Adrenal gland (tissue), 19 donors: ENCODE measurements at places on chromosomes 6 and 20.

DNA sequence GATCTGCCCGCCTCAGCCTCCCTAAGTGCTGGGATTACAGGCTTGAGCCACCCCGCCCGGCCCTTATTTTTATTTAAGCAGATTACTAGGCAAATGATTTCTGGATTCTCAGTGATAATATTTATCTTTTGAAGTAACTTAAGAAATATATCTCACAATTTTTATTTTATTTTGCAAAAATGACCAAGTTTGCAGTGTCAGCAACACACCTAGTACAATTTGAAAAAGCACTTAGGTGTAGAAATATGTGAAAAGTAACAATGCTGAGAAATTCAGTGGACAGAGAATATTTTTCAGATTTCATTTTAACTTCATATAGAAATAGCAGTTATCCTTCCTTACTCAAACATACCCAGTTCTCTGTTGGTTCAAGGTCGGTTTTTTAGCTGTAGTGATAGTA lies 78.9 kb upstream of the XRN2 start:
- H3K27me3 ChIP-seq, result no peaks in the 10 kb centered on the region
- H3K36me3 ChIP-seq, result no peaks in the 10 kb centered on the region
- no peak overlapping the region for H3K27ac ChIP-seq
- no peak for DNase-seq
- no peaks in the 10 kb centered on the region for H3K4me1 ChIP-seq
- H3K4me3 ChIP-seq, result no peak overlapping the region

DNA sequence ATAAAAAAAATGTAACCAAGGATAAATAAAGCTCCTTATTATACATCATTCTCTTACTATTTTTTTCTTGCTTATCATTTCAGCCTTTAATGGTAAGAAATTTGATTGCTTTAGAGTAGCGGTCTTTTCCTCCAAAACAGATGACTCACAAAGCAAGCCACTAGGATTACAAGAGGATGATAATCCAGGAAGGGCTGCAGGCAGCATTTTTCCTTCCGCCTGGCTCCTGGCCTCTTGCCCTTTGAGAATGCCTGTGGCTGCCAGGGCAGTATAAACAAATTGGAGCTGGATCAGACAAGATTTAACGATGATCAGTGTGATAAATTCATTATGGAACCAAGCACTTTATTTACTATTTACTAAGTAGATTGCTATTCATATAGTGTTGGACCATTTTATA lies 9.7 kb upstream of the FBXL4 start:
- H3K27me3 ChIP-seq, result no peaks in the 10 kb centered on the region
- no peak overlapping the region for H3K4me3 ChIP-seq
- H3K27ac ChIP-seq, result no peak overlapping the region
- no peaks in the 10 kb centered on the region for H3K36me3 ChIP-seq

- H3K27me3 ChIP-seq, result no peaks in the 10 kb centered on the region
- H3K27ac ChIP-seq, result no peak overlapping the region
- no peaks in the 10 kb centered on the region for H3K4me1 ChIP-seq
- no peaks in the 10 kb centered on the region for H3K36me3 ChIP-seq
- DNase-seq, result no peak
Observed at GRCh38 chr20:40600441-40601219, 88.4 kb downstream of the MAFB start.

- DNase-seq, result no peak
- no peak overlapping the region for H3K4me3 ChIP-seq
- H3K36me3 ChIP-seq, result no peaks in the 10 kb centered on the region
- no peaks in the 10 kb centered on the region for H3K27me3 ChIP-seq
Observed at GRCh38 chr6:24802271-24803059, 3.7 kb upstream of the ARMH2 start.
